Small intestine (tissue), 16 donors: ENCODE measurements at places on chromosomes 5 and 9. TPM values are rescaled to one million over a fixed set of nuclear protein-coding genes. Genes with fewer than 3 reads are reported as not detected.

DNA sequence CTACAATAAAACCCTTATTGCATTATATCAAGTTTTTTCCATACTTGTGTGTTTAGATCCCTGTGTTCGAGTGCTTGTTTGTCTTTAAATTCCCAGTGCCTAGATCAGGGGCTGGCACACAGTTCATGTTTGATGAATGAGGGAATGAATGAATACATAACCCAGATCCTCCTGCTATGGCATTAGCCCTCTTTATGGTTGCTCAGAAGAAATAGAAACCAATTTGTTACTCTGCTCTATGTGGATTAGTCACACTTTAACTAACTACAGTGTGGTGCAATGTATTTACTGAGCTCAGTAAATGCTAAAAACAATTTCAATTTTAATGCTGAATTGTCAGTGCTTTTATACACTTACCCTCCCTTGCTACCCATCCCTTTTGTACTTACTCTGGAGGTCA lies 16.4 kb upstream of the GALNT10 start:
- no peaks in the 10 kb centered on the region for H3K36me3 ChIP-seq
- no peak overlapping the region for H3K4me3 ChIP-seq
- DNase-seq = no peak
- H3K27me3 ChIP-seq = no peaks in the 10 kb centered on the region

GRCh38 chr5:32241034-32241783 lies 67.1 kb upstream of the GOLPH3 start:
- DNase-seq = no peak
- H3K27me3 ChIP-seq = no peaks in the 10 kb centered on the region
- H3K36me3 ChIP-seq = peaks cover 11% of the 10 kb centered on the region
- H3K27ac ChIP-seq = no peak overlapping the region
- no peaks in the 10 kb centered on the region for H3K4me1 ChIP-seq

DNA sequence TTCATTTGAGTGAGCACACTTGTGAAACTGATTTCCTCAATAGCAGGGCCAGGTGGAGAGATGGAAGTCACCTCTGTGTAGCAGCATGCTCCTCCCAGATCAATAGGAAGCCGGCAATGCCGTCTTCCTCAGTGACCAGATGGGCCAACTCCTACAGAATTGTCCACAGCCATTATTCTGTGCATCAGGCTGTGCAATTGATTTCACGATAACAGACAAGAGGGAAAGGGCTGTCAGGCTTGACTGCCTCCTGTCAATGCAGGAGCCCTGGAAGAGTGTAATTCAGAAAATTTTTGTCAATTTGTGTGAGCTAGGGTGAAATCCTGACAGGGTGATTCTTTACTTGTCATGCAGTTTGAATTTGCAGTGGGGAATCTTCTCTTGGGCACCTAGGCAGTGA lies 838.4 kb upstream of the NUDT12 start:
- H3K36me3 ChIP-seq = no peaks in the 10 kb centered on the region
- H3K27me3 ChIP-seq = no peaks in the 10 kb centered on the region
- H3K4me3 ChIP-seq = no peak overlapping the region
- H3K4me1 ChIP-seq = no peaks in the 10 kb centered on the region

GRCh38 chr9:120524038-120524437 lies 55.9 kb downstream of the CDK5RAP2 start:
- DNase-seq = no peak
- H3K27ac ChIP-seq = no peak overlapping the region
- H3K36me3 ChIP-seq = peaks cover 27% of the 10 kb centered on the region
- H3K27me3 ChIP-seq = no peaks in the 10 kb centered on the region
- no peaks in the 10 kb centered on the region for H3K4me1 ChIP-seq
- no peak overlapping the region for H3K4me3 ChIP-seq

- DNase-seq = peak; percentile 25
- peaks cover 11% of the 10 kb centered on the region for H3K36me3 ChIP-seq
- H3K27ac ChIP-seq = peak overlapping the region; percentile 50
- no peak overlapping the region for H3K4me3 ChIP-seq
These were observed 34.7 kb downstream of the ADAM19 start for GRCh38 chr5:157540707-157541446.

- H3K27ac ChIP-seq = no peak overlapping the region
- peaks cover 10% of the 10 kb centered on the region for H3K36me3 ChIP-seq
- no peak for DNase-seq
- no peaks in the 10 kb centered on the region for H3K27me3 ChIP-seq
These were observed 131.4 kb upstream of the LHFPL2 start for GRCh38 chr5:78779771-78780616.

DNA sequence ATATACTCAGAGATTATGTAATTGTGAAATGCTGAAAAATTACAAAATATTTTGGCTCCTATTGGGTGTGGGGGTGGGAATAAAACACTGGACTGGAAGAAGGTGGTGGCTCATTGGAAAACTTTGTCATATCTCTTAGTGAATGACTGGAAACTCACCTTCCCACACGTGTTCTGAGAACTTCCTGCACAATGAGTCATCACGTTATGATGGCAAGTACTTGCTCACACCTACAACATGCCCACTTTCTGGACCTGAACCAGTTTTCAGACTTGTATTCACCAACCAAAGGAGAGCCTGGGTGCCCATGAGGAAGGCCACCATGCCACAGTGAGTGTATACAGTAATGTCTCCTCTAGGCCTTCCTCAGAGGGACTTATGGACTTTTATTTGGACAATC lies 294.8 kb downstream of the ASTN2 start:
- no peak overlapping the region for H3K4me3 ChIP-seq
- H3K27me3 ChIP-seq = no peaks in the 10 kb centered on the region
- no peak for DNase-seq
- no peaks in the 10 kb centered on the region for H3K4me1 ChIP-seq

- DNase-seq = peak; percentile 36
- no peaks in the 10 kb centered on the region for H3K27me3 ChIP-seq
- H3K36me3 ChIP-seq = peaks cover 7% of the 10 kb centered on the region
- peak overlapping the region; percentile 97 for H3K27ac ChIP-seq
- peaks cover 4% of the 10 kb centered on the region for H3K4me1 ChIP-seq
These were observed 715 bp downstream of the RC3H2 start for GRCh38 chr9:122904466-122904822.

GRCh38 chr9:131769361-131769760 lies 29.5 kb upstream of the RAPGEF1 start:
- no peaks in the 10 kb centered on the region for H3K36me3 ChIP-seq
- H3K27ac ChIP-seq = no peak overlapping the region
- DNase-seq = no peak
- H3K4me1 ChIP-seq = no peaks in the 10 kb centered on the region
- no peak overlapping the region for H3K4me3 ChIP-seq

DNA sequence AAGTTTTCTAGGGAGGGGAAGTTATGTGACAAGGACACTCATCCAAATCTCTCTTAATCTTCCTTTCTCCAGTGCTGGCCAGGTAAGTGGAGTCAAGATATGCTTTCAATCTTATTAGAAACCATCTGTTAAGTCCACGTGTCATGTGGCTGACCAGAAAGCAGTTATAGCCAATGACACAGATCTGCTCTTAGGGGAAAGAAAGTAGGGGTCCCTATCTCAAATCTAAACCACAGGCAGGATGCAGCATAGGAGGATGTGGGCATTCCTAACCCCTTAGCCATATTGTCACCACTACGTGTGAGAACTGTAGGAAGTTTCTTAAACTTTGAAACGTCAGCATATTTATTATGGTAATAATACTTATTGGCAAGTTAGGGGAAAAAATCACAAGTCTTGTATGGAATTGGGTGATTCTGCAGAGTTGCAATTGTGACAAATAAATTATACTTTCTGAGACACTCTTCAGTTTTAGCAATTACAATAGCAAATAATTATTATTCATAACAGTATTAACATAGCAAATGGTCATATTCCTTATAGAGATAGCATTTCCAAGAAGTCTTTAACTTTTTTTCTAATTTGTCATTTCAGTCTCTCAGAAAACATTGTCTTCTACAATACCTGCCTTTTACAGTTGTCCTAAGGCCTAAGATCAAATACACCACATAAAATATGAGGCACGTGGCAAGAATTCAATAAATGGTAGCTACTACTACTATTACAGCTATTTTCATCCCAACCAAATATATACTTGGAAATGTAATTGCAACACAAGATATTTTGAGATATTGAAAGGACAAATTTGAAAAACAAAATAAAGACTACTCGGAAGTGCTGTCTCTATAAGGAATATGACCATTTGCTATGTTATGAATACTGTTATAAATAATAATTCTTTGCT lies 236.9 kb downstream of the PDE4D start:
- no peak for DNase-seq
- H3K4me1 ChIP-seq = peaks cover 19% of the 10 kb centered on the region
- no peaks in the 10 kb centered on the region for H3K36me3 ChIP-seq
- no peak overlapping the region for H3K4me3 ChIP-seq
- no peak overlapping the region for H3K27ac ChIP-seq

DNA sequence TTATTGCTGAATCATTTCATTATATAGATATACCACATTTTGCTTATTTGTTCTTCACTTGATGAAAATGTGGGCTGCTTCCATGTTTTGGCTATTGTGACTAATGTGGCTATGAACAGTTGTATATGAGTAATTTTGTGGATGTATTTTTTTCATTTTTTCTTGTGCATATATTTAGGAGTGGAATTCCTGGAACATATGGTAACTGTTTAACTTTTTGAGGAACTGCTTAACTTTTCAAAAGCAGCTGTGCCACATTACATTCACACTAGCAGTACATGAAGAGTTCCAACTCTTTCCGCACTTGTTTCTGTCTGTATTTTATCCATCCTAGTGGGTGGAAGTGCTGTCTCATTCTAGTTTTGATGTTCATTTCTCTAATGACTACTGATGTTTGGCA lies 67.8 kb downstream of the JAK2 start:
- peaks cover 2% of the 10 kb centered on the region for H3K36me3 ChIP-seq
- no peak overlapping the region for H3K27ac ChIP-seq
- no peaks in the 10 kb centered on the region for H3K4me1 ChIP-seq

DNA sequence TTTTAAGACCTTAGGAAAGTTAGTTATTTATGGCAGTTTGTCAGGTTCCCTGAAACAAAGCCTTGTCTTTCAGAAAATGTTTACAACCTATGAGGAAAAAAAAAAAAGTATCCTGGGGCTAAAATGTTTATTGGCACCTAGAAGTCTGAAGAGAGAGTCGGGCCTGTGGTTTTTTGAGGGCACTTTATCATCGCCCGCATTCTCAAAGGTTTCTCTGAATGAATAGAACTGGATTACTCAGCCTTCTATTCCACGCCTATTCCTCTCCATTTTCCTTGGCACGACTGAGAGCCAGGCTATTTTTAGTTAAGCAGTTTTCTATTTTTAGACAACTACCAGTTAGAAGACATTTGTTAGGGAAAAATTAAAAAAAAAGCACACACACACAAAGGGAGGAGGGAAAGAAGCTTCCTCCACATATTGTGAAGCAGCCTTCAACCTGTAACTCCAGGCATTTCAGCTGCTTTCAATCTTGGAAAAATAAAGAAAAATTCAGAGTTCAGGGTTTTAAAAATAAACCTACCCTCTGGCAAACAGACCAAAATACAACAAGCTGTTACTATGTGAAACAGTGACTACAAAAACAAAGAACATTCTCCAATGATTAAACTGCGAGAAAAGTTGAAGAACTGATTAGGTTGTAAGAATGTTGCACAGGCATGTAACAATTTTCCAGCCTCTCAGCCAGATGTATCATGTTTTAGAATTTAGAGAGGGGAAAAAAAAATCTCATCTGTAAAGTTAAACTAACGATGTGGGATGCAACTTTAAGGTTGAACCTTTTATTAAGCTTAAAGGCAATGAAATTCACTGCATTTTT lies 97.0 kb downstream of the MEF2C start:
- no peak overlapping the region for H3K27ac ChIP-seq
- H3K27me3 ChIP-seq = no peaks in the 10 kb centered on the region
- no peaks in the 10 kb centered on the region for H3K4me1 ChIP-seq

DNA sequence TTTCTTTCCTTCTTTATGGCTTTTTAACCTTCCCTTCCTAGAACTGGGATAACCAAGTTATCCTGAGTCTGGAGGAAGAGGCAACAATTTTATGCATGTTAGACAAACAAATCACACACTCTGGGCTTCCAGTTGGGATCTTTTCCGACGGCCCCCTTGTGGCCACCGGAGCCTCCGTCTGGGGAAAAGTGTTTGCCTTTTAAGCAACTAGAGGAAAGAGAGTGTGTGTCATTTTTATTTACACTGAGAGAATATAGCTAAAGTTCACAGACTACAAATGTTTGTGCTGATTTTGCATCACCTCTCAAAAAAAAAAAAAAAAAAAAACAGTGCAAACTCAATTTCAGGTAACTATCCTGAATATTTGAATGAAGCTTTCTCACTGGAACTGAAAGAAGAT lies 126.2 kb downstream of the SEMA6A start:
- peaks cover 9% of the 10 kb centered on the region for H3K36me3 ChIP-seq
- no peak overlapping the region for H3K4me3 ChIP-seq
- H3K27me3 ChIP-seq = no peaks in the 10 kb centered on the region
- peaks cover 2% of the 10 kb centered on the region for H3K4me1 ChIP-seq
- DNase-seq = no peak
- H3K27ac ChIP-seq = no peak overlapping the region

DNA sequence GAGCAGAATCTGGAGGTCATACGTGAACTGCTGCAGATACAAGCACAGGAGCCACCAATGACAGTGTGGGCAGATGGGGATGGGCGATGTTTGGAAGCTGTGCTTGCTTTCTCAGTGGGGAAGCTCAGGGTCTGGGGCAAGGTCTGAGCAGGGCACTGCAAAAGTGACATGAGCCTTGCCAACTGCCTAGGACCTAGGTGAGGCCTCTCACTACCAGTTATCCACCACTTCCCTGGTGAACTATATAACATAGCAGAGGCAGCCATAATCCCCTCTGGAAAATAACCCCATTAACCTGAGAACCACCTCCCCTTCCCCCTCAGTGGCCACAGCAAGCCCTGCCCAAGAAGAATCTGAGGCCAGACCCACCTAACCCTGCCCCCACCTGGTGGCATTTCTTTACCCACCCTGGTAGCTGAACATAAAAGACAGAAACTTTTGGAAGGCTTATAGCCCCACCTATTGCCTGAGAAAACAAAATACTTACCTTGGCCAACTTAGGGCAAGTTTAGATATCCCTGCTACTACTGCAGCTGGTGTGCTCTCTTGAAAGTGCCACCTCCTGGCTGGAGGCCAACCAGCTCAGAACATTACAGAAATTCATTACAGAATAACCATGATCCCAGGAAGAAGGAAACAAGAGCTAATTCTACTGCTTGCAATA lies 18.8 kb upstream of the SPEF2 start:
- peak; percentile 1 for DNase-seq
- no peaks in the 10 kb centered on the region for H3K4me1 ChIP-seq
- H3K4me3 ChIP-seq = no peak overlapping the region
- no peaks in the 10 kb centered on the region for H3K27me3 ChIP-seq
- no peaks in the 10 kb centered on the region for H3K36me3 ChIP-seq
- H3K27ac ChIP-seq = no peak overlapping the region

The C9orf43 gene
- not detected for polyA plus RNA-seq

The GMCL2 gene
- polyA plus RNA-seq = 0.03 TPM

The SPATA9 gene
- polyA plus RNA-seq = not detected

The PCDHGC5 gene
- polyA plus RNA-seq = not detected

The ADRB2 gene
- not detected for polyA plus RNA-seq

The PCDHA13 gene
- 0.03 TPM for polyA plus RNA-seq

The FOXI1 gene
- 0.03 TPM for polyA plus RNA-seq

The NSD1 gene
- 17.7 TPM for polyA plus RNA-seq

The SPARC gene
- 9.6 TPM for polyA plus RNA-seq
